Hippocampal formation (tissue), 2 donors: ENCODE measurements at places on chromosomes 3 and 15.

DNA sequence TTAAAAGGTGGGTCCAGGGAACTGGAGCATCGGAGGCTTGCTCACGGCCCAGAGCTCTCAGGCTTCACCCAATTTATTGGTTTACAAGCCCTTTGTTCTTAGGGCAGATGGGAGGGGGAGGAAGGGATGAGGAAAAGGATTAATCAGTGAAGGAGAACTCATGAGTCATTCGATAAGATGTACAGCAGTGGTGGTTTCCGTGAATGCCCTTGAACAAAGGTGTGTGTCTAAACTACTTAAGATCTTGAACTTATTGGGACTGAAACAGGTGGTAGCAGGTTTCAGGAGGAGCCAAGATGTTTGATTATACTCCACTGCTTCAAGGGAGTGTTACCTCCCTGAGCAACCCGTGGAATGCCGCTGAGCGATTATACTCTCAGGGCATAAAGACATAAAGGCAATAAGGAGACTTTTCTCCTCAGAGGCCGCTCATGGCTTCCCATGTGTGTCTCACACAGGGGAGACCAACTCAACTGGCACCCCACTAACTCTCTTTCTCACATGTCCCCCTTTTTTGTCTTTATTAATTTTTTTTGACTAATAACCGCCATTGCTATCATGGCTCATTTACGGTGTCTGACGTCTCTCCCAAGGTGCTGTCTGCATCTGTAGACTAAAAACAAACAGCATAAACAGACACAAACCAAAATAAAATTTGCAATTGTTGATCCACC lies 17.3 kb upstream of the SLC28A2 start:
- no peak for DNase-seq

DNA sequence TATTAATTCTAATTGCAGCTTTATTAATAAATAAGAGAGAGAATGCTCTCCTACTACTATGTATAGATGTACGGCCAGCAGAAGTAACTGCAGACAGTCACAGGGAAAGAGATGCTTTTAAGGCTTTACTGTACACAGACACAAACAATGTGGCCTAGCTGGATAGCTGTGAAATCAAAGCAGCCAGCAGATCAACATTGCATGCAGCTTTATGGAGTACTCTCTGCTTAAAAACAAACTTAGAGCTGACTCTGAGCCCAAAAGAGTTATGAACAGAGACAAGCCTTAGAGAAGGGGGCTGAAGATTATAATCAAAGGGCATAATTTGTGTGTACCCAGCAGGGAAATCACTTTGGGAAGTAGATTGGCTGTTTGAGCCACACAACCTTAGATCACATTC lies 47.2 kb downstream of the CADM2 start:
- DNase-seq = no peak

GRCh38 chr3:56926243-56926946 lies 124.6 kb upstream of the ARHGEF3 start:
- DNase-seq = no peak

DNA sequence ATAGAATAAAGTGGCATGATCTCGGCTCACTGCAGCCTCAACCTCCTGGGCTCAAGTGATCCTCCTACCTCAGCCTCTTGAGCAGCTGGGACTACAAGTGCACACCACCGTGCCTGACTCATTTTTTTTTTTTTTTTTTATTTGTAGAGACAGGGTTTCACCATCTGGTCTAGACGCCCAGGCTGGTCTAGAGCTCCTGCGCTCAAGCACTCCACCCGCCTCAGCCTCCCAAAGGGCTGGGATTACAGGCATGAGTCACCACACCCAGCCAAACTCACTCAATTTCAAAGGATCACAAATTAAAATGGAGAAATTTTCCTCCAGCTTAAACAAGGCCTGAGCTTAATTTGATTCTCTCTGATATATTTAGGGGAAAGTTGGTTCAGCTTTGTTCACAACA lies 27.3 kb upstream of the NMB start:
- DNase-seq = no peak

DNA sequence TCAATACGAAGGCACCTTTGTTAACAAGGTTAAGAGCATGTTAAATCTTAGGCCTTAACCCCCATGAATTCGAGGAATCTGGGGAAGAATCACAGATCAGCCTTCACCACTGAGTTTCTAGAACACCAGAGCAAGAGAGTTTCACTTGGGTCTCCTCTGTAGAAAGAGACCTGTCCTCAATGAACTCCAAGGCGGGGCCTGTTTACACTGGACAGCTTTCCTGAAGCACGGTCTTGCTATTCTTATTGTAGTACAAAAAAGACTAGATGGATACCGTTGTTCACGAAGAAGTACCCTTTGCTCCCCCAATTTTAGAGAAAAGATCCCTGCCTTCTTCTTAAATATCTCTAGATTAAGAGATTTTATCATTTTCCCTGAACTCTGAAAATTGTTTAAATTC lies 64.9 kb downstream of the USF3 start:
- no peak for DNase-seq

- DNase-seq = no peak
Measured at GRCh38 chr3:53489386-53489785, 5.0 kb upstream of the CACNA1D start.

- no peak for DNase-seq
Measured at GRCh38 chr3:72082186-72082715, 297.3 kb upstream of the PROK2 start.

DNA sequence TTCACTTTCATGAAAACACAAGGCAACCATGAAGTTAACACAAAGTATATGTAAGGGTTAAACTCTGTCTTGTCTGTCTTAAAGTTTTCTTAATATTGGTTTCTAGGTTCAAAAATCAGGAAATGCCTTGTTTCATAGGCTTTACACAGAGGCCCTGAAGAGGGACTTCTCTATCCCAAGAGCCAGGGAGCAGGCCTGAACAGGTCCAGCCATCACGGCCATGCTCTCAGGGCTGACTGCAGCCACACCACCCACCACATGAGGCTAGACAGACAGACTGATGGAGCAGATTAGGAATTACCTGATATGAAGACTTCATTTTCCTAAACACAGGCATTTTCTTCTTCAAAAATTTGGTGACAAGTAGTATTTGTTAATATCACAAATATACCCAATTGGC lies 502.9 kb downstream of the GABRG3 start:
- DNase-seq = no peak
